ENCODE measurements at places on chromosomes 12 and 14.

GRCh38 chr12:66688846-66689439, 10.1 kb upstream of the GRIP1 start:
- peak; percentile 46 for DNase-seq

DNA sequence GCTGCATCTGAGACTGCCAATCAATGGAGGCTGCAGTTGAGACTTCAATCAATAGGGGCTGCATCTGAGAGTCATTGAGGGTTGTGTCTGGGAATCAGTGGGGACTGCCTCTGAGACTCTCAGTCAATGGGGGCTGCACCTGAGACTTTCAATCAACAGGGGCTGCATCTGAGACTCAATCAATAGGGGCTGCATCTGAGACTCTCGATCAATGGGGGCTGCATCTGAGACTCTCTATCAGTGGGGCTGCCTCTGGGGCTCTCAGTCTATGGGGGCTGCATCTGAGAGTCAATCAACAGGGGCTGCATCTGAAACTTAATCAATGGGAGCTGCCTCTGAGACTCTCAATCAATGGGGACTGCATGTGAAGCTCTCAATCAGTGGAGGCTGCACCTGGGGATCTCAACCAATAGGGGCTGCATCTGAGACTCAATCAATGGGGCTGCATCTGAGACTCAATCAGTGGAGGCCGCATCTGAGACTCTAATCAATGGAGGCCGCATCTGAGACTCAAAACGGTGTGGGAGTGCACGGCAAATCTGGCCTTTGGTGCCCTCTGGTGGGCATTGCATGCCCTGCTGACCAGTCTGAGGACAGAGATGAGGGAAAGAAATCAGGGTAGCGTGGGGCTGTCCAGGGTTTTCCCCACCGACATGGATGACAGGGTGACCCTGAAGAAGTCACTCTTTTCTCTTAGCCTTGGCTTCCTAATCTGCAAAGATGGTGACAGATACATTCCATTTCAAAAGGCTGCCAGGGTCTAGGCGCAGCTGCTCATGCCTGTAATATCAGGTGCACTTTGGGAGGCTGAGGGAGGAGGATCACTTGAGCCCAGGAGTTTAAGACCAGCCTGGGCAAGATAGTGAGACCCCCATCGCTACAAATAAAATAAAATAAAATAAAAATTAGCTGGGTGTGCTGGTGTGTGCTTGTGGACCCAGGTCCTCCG, 41.3 kb upstream of the EIF5 start:
- peak; percentile 45 for DNase-seq

DNA sequence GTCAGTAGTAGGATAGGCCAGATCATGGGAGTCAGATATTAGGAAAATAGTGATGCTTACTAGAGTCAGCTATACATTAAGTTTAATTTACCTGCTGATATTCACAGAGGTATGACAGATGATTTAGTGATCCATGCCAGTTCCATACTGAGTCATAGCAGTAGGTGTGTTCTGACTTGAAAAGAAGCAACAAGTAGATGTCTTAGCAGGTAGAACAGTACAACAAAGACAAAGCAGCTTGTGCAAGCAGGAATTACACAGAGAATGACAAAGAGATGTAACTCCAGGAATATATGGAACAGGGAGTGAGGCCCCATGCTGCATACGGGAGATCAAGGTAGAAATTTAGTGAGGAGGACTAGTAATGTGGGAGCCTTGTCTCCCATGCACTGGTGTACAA, 556.9 kb downstream of the SLC16A7 start:
- DNase-seq: no peak

DNA sequence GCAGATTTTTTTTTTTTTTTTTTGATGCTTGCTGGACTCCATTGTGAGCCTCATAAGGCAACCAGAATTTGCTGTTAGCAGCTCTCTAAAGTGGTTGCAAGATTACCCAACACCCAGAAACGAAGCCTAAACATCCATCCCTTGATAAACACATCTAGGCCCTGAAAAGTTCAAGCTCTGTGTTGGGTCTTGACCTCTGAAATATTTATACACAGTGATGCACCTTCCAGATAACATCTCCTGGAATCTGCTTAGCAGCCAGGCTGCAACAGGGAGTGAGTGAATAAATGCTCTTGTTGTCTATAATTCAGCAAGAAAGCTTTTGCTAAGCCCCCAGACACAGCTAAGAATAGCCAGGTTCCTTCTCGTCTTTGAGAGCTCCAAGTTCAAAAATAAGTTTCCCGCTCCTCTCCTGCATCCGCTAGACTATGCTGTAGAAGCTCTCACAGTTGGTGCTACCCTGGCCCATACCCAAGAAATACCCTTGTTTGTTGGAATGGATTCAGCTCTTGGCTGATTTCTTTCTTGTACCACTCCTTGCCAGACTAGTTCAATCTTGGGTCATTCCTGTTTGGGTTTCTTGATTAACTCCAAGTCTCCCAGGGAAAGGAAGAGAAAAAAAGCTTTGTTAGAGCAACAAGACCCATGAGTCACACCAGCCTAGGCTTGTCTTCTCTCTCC, 610.6 kb upstream of the TBX3 start:
- no peak for DNase-seq

- no peak for DNase-seq
Observed at GRCh38 chr12:2779281-2779680, 15.5 kb upstream of the FKBP4 start.

DNA sequence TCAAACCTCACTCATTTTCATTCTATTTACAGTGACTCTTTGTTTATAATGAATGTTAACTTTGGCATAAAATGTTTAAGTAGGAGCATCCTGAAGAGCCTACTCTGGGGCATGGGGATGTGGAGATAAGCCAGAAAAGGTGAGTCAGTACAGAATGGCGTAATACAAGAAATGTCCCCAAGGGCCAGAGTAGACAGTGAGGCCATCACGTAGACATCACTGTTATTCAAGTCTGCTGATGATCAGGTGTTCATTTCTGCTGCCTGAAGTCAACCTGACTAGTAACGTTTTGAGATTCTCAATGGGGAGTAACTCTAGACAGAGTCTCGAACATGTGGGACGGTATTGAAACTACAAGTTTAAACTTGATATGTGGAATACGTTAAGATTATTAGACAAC, 47.6 kb upstream of the PKP2 start:
- no peak for DNase-seq
